Activated naive CD4-positive, alpha-beta T cell treated with anti-CD3 and anti-CD28 coated beads, Interleukin-2, amount 50 U/mL, for 16 hours (primary cell): ENCODE measurements at places on chromosomes 2 and 18.

DNA sequence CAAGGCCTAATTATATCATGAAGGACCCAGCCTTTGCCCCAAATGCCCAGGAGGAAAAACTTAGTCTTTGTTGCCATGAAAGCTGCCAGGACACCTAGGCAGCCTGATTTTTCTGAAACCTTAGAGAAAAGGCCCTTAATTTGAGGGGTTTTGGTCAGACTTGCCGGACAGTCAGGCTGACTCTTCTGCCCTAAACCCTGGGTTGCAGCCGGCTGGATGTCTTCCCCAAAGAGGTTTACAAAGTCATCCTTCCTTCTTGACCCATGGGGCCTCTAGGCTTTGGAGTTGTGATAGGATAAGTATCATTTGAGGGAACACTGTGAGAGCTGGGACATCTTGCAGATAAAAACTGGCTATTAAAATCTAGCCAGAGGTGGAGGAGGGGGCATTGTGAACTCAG, 2.4 kb upstream of the HOXD1 start:
- DNase-seq = no peak

GRCh38 chr2:149075853-149076252, 37.4 kb downstream of the LYPD6B start:
- DNase-seq = no peak

DNA sequence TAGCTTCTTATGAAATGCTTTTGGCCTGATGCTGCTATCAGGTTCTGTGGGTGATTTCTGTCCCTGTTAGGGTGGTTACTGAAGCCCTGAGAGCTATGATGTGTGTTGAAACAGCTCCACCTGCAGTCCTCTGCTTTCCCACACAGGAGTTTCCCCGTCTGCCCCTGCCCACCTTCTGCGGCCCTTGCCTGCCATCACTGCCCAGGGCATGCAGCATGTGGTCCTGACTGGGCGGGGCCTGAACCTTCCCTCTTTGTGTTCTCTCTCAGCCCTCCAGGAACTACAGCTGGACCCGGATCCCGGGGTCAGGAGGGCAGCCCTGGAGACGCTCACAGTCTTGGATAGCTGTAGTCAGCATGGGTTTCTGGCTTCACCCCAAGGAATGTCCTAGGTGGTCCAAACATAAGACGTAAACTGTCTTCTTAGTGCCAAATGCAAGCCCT, 21.4 kb downstream of the HJURP start:
- no peak for DNase-seq

GRCh38 chr2:10306901-10307463, 4.3 kb downstream of the HPCAL1 start:
- DNase-seq = no peak

- DNase-seq = no peak
Measured at GRCh38 chr2:55843096-55843993, 80.2 kb downstream of the EFEMP1 start.
